Left lung (tissue), 14 donors: ENCODE measurements at places on chromosomes 3 and 15. TPM values are rescaled to one million over a fixed set of nuclear protein-coding genes. Genes with fewer than 3 reads are reported as not detected.

GRCh38 chr3:58411851-58412830 is 21.5 kb downstream of the PDHB start:
- no peaks in the 10 kb centered on the region for H3K27me3 ChIP-seq
- no peak overlapping the region for H3K4me3 ChIP-seq
- no peak overlapping the region for H3K27ac ChIP-seq
- H3K4me1 ChIP-seq: no peaks in the 10 kb centered on the region
- DNase-seq: no peak
- no peaks in the 10 kb centered on the region for H3K36me3 ChIP-seq

- DNase-seq: no peak
- no peaks in the 10 kb centered on the region for H3K4me1 ChIP-seq
- H3K36me3 ChIP-seq: no peaks in the 10 kb centered on the region
- no peak overlapping the region for H3K4me3 ChIP-seq
Observed at GRCh38 chr3:104536715-104537114, 830.0 kb upstream of the ALCAM start.

DNA sequence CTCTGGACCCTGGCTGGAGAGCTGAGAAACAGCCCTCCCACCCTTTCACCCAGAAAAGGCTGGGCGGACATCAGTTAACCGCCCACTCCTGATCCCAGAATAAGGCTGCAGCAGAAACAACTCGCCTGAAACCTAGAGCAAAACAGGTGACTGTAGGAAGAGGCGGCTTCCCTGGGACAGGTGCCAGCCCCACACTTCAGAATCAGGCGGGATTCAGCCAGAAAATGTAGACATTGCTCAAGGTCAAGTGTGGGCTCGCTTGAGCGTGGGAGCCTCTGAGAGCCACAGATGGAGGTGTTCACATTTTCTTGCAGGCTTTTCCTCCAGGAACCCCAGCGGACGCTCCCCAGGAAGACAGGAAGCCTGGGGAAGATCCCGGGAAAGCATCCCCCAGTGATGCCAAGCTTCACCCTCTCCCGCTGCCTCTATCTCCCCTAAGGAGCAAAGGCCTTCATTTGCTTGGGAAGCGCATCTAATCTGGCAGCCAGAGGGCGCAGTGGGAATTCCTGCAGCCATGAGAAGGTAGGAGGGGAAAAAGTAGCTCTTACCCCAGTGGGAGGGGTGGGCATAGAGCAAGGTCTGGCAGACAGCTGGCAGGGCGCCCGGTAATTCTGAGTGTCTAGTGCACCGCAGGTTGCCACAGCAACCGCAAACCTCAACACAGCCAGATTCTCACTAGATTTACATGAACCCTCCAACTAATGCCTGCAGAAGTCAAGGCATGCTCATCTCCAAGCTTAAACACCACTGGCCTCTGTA is 77.7 kb downstream of the OCA2 start:
- H3K4me3 ChIP-seq: no peak overlapping the region
- peak; percentile 64 for DNase-seq
- no peaks in the 10 kb centered on the region for H3K4me1 ChIP-seq
- no peak overlapping the region for H3K27ac ChIP-seq

DNA sequence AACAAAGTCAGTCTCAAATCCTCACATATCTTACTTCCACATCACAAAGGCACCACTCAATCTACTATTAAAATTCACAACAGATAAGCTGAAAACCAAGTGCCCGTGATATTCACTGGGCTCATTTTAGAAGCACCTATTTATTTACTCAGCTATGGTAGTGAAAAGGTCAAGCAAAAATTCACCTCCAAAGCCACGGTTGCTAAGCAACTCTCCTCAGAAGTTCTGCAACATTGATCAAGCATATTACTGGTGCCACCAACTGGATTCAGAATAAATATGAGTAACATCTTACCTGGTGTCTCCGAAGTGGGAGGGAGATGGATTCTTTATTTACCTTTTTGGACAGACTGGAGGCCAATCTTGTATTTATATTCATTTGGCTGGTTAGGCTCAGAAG is 714.8 kb downstream of the FHIT start:
- DNase-seq: no peak
- no peaks in the 10 kb centered on the region for H3K4me1 ChIP-seq
- H3K27ac ChIP-seq: no peak overlapping the region
- H3K4me3 ChIP-seq: no peak overlapping the region
- H3K36me3 ChIP-seq: no peaks in the 10 kb centered on the region

- H3K27me3 ChIP-seq: no peaks in the 10 kb centered on the region
- no peak overlapping the region for H3K27ac ChIP-seq
- no peaks in the 10 kb centered on the region for H3K36me3 ChIP-seq
Observed at GRCh38 chr3:108125550-108126071, 34.8 kb upstream of the CD47 start.

DNA sequence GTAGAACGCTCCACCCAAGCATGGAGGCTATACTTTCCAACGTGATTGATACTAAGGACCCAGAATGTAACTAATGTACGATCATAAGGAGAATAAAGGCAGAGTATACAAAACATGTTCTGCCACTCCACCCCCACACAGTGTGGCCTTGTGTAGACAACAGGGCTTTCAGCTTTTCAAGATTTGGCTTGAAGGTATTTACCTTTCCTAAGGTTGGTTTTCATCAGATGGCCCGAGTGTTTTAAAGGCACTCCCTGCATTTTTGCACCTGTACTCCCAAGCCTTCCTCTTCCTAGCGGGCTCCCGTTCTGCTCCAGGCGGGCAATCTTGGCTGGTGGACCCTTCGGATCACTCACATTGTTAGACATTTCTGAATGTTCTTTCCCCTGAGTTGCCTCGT is 4.6 kb downstream of the SATB1 start:
- no peak overlapping the region for H3K4me3 ChIP-seq
- H3K4me1 ChIP-seq: no peaks in the 10 kb centered on the region
- peaks cover 25% of the 10 kb centered on the region for H3K36me3 ChIP-seq
- H3K27ac ChIP-seq: no peak overlapping the region
- H3K27me3 ChIP-seq: no peaks in the 10 kb centered on the region

DNA sequence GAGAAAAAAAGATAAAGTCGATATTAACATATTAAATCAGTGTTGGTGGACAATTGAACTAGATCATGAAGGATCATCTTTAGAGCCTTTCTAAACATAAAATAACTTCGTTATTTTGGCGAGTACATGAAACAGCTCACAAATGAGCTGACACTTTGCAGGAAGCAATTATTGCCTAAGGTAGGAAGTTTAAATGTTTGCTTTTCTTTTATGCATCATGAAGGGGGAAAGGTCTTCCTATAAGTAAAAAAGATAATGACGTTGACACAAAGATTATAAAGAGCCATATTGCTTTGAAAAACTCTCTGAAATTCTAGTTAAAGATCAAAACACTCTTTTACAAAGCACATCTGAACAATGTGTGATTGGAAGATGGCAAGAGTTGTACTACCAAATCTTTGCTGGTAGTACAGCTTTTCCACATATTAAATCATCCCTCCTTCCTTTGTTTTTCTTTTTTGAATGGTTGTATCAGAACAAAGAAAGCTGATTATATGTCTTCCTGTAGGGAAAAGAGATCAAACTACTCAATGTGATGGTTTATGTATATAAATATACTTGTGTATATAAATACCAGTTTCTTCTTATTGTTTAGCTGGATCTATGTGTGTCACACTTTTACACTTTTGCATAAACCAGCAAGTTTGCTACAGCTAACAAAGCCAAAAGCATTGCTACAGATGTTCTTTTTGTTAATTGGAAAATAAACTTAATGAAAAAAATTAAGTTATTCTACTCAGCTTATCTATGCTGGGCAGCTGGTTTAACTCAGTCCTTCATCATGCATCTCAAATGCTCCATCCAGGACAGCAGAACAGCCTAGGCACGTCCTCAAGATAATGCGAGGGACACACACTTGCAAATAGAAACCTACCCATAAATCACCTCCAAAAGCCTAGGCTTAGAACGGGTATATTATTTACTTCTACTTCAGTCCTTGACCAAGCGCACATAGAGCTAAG is 850.8 kb upstream of the ROBO1 start:
- no peaks in the 10 kb centered on the region for H3K4me1 ChIP-seq
- no peak for DNase-seq
- H3K4me3 ChIP-seq: no peak overlapping the region
- no peaks in the 10 kb centered on the region for H3K36me3 ChIP-seq

GRCh38 chr15:54839379-54839778 is 357.4 kb downstream of the RSL24D1 start:
- H3K36me3 ChIP-seq: no peaks in the 10 kb centered on the region
- H3K4me1 ChIP-seq: no peaks in the 10 kb centered on the region
- no peak for DNase-seq
- H3K4me3 ChIP-seq: no peak overlapping the region
- H3K27me3 ChIP-seq: no peaks in the 10 kb centered on the region

GRCh38 chr3:153008226-153008625 is 153.8 kb upstream of the RAP2B start:
- no peak overlapping the region for H3K27ac ChIP-seq
- no peak for DNase-seq
- no peaks in the 10 kb centered on the region for H3K27me3 ChIP-seq
- no peaks in the 10 kb centered on the region for H3K36me3 ChIP-seq
- H3K4me3 ChIP-seq: no peak overlapping the region

GRCh38 chr3:99875581-99875928 is 57.9 kb downstream of the CMSS1 start:
- no peak for DNase-seq
- H3K4me3 ChIP-seq: peak overlapping the region; percentile 53
- peaks cover 46% of the 10 kb centered on the region for H3K4me1 ChIP-seq
- no peaks in the 10 kb centered on the region for H3K36me3 ChIP-seq
- H3K27me3 ChIP-seq: no peaks in the 10 kb centered on the region

- no peaks in the 10 kb centered on the region for H3K27me3 ChIP-seq
- DNase-seq: no peak
- no peak overlapping the region for H3K4me3 ChIP-seq
- no peaks in the 10 kb centered on the region for H3K36me3 ChIP-seq
- H3K27ac ChIP-seq: no peak overlapping the region
- no peaks in the 10 kb centered on the region for H3K4me1 ChIP-seq
Observed at GRCh38 chr3:83882701-83883100, 1076.1 kb upstream of the CADM2 start.

DNA sequence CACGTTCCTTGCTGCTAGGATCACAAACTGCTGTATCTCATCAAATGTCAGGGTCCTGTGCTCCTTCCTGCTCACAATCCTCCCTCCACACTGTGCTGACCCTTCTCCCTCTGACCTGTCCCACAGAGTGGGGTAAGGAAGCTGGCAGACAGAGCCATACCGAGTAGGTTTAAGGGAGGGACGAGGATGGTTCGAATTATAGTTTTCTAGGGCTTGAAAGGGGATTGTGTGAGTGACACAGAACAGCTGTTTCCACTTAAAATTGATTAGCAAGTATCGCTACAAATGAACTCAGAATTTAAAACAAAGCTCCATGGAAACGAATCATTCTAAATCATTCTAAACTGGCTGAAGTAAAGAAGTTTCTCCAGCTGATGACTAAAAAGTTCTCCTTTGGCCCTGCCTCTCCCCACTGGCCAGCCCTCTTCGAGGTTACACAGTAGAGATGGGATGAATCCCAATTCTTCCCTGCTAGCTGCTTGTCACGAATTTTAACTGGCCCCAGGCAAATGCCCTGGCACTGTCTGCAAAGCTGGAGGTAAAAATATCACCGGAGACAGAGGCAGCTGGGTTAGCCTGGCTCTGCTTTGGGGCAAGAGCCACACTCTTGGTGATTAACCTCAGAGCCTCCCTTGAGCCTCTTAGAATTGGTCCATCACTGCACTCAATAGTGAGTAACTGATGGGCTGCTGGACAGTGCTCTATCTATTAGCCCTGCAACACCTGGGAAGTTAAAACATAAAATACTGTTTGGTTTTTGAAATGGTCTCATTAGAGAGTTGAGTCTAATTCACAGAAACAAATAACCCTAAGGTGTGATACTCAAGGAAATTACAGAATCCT is 194.9 kb downstream of the CHST2 start:
- no peak overlapping the region for H3K27ac ChIP-seq
- no peaks in the 10 kb centered on the region for H3K36me3 ChIP-seq
- H3K4me1 ChIP-seq: no peaks in the 10 kb centered on the region
- H3K27me3 ChIP-seq: no peaks in the 10 kb centered on the region
- H3K4me3 ChIP-seq: no peak overlapping the region
- DNase-seq: peak; percentile 72

DNA sequence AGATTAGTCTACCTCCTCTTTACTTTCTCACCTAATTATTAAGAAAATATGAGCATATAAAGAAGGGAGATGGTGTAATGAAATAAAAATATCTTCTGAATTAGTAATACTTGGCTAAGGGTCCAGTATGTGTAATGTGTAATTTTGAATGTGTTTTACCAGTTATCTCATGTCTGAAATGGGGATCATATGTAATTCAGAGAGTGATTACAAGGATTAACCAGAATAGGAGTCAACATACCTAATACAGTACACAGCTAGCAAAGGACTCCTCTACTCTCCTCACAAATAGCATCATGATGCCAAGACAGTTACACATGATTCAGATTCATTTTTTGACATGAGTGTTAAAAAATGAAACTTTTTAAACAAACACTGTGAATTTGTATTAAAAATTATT is 570.4 kb downstream of the SI start:
- H3K4me3 ChIP-seq: no peak overlapping the region
- no peak overlapping the region for H3K27ac ChIP-seq
- no peak for DNase-seq
- H3K36me3 ChIP-seq: no peaks in the 10 kb centered on the region
- no peaks in the 10 kb centered on the region for H3K27me3 ChIP-seq
- no peaks in the 10 kb centered on the region for H3K4me1 ChIP-seq

SAXO2 gene
- 1.4 TPM for total RNA-seq

SLC22A13 gene
- total RNA-seq: 0.32 TPM

ARGFX gene
- not detected for total RNA-seq

P2RY13 gene
- total RNA-seq: 2.2 TPM

CHL1 gene
- total RNA-seq: 3.8 TPM

THAP10 gene
- total RNA-seq: 2.2 TPM

IFT122 gene
- 35.4 TPM for total RNA-seq
